Left ventricle myocardium inferior (tissue), 1 donor: ENCODE measurements at places on chromosomes 5 and 9.

- H3K27ac ChIP-seq, result no peak overlapping the region
- DNase-seq, result no peak
- H3K4me3 ChIP-seq, result no peak overlapping the region
Measured at GRCh38 chr5:93603078-93603792, 20.2 kb downstream of the NR2F1 start.

- no peaks in the 10 kb centered on the region for H3K4me1 ChIP-seq
- H3K36me3 ChIP-seq, result no peaks in the 10 kb centered on the region
- peak; percentile 38 for DNase-seq
- peaks cover 6% of the 10 kb centered on the region for H3K27me3 ChIP-seq
- no peak overlapping the region for H3K4me3 ChIP-seq
Measured at GRCh38 chr9:6054280-6055099, 39.1 kb upstream of the RANBP6 start.

GRCh38 chr5:6220346-6221088, 157.8 kb downstream of the MED10 start:
- no peaks in the 10 kb centered on the region for H3K4me1 ChIP-seq
- no peak overlapping the region for H3K4me3 ChIP-seq
- H3K27me3 ChIP-seq, result no peaks in the 10 kb centered on the region
- H3K36me3 ChIP-seq, result no peaks in the 10 kb centered on the region
- H3K27ac ChIP-seq, result no peak overlapping the region
- DNase-seq, result no peak

- H3K4me3 ChIP-seq, result no peak overlapping the region
- peaks cover 37% of the 10 kb centered on the region for H3K36me3 ChIP-seq
- no peak for DNase-seq
- H3K4me1 ChIP-seq, result peaks cover 5% of the 10 kb centered on the region
Measured at GRCh38 chr5:151464101-151464500, 16.7 kb downstream of the SLC36A1 start.

- H3K4me3 ChIP-seq, result peak overlapping the region; percentile 65
- H3K4me1 ChIP-seq, result peaks cover 63% of the 10 kb centered on the region
- no peaks in the 10 kb centered on the region for H3K27me3 ChIP-seq
- no peaks in the 10 kb centered on the region for H3K36me3 ChIP-seq
- H3K27ac ChIP-seq, result peak overlapping the region; percentile 72
- peak; percentile 67 for DNase-seq
Measured at GRCh38 chr9:137407590-137408300, 15.2 kb downstream of the EXD3 start.

DNA sequence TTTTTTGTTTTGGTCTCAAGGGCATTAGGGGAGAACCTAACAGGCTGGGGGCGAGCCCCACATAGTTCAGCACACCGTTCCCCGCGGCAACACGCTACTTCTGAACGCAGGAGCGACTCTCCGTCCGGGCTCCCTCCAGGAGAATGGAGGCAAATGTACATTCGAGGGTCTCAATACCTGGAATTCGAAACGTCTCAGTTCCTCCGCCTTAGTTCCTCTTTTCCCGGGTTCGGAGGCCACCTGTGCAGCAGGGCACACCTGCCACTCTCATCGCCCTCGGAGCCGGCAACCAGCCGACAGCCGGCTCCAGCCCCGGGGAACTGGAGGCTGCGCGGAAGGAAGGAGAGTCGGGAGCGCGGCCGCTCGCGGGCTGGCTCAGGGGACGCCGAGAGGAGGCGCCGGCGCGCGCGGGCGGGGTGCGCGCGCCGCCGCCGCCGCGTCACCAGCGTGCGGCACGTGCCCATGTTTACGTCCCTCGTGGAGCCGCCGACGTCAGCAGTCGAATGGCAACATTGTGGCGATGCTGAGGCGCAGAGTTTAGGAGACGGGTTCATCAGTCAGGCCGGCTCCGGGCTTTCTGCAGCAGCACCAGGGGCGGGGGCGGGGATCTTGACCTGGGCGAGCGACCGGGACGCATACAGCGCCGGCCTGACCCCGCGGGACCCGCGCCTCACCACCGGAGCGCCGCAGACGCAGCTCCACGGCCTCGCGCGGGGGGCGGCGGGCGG, at the start of gene JMY:
Gene JMY (plus strand): TSS at position 498 of the 728 bp plus-strand sequence. CDS start 520 bp downstream, outside the sequence.
- H3K4me3 ChIP-seq, result peak within 1 kb of the TSS; percentile 79
- no peaks in the 10 kb centered on the region for H3K27me3 ChIP-seq
- H3K27ac ChIP-seq, result peak within 1 kb of the TSS; percentile 86
- peaks cover 57% of the 10 kb centered on the region for H3K4me1 ChIP-seq

DNA sequence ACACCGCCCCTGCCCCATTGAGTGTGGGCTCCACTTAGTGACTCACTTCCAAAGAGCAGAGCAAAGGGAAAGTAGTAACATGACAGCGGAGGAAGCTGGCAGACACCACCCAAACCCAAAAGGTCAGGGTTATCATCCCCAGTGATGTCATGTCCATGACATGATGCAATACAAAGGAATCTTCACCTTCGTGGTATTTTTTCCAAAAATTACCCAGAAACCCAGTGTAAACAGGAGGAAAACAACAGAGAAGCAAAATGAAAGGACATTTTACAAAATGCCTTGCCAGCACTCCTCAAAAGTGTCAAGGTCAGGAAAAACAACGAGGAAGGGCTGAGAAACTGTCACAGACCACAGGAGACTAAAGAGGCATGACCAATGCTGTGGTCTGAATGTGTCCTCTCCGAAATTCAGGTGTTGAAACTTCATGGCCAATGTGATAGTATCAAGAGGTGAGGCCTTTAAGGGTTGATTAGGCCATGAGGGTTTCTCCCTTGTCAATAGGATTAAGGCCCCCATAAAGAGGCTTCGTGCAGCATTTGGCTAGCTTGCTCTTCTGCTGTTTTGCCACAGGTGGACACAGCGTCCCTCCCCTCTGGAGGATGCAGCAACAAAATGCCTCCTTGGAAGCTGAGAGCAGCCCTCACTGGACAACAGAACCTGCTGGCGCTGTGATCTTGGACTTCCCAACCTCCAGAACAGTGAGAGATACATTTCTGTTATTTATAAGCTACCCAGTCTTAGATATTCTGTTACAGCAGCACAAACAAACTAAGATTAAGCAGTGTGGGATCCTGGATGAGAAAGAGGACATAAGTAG, 30.5 kb upstream of the MED10 start:
- peaks cover 14% of the 10 kb centered on the region for H3K27me3 ChIP-seq
- no peaks in the 10 kb centered on the region for H3K4me1 ChIP-seq
- no peaks in the 10 kb centered on the region for H3K36me3 ChIP-seq

- H3K36me3 ChIP-seq, result no peaks in the 10 kb centered on the region
- no peaks in the 10 kb centered on the region for H3K27me3 ChIP-seq
- no peak overlapping the region for H3K4me3 ChIP-seq
- no peaks in the 10 kb centered on the region for H3K4me1 ChIP-seq
- no peak overlapping the region for H3K27ac ChIP-seq
Measured at GRCh38 chr5:166948679-166949078, 1342.8 kb upstream of the WWC1 start.
